ENCODE measurements at places on chromosomes 5 and 9.

DNA sequence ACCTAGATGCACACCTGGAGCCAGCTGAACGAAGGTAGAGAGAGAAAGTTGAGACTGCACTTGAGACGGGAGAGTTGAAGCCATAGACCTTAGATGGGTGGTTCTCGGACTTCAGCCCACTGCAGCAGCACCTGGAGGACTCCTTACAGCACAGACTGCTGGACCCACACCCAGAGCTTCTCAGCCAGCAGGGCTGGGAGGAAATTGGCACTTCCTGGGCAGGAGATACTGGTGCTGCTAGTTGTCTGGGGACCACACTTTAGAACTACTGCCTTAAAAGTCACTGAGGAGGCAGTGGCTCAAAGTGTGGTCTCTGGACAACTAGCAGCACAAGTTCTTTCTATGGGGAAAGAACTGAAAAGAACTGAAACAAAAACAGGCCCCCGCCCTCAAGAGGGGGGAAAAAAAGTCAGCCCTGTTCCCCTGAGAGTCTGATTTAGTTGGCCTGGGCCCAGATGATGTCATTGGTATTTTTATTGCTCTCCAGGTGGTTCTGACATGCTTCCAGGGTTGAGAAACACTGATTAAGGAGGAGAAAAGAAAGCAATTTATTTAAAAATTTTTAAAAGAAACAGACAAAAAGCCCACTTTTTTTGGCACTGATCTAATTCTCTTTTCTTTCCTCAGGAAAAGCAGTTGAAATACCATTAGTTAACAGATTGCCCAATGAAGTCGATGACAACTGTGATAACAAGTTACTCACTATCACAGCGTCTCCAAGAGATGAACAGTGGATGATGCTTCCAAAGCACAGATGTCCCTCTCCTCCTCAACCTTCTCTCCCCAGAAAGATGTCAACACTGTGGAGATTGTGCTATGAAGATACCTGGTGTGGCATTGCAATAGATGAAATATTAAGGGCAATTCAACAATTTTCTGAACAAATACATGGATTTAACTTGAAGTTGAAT, 73.6 kb upstream of the ADAMTS16 start:
- no peak for DNase-seq

GRCh38 chr5:180315762-180316212, 23.9 kb upstream of the MAPK9 start:
- DNase-seq = peak; percentile 64

DNA sequence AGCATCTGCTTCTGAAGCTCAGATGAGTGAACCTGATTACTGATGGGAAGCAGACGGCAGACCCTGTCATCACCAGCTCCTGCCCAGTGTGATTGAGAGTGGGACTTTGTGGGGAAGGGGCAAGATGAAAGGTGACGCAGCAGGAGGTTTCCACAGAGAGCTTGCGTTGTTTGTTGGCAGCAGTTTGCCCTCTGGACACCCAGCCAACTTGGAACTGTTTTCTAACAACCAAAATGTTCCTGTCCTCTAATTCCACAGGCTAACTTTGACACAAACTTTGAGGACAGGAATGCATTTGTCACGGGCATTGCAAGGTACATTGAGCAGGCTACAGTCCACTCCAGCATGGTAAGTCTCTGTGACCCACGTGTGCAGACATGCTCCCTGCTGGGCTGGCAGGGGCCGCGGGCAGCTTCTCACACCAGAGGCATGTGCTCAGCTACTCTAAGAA, 20.9 kb downstream of the CYFIP2 start:
- DNase-seq = no peak

GRCh38 chr9:77290373-77290772, 113.0 kb downstream of the VPS13A start:
- no peak for DNase-seq

- DNase-seq = no peak
Observed at GRCh38 chr5:157026789-157027424, 32.0 kb downstream of the HAVCR1 start.

- no peak for DNase-seq
Observed at GRCh38 chr5:156124708-156125107, 202.3 kb upstream of the SGCD start.

DNA sequence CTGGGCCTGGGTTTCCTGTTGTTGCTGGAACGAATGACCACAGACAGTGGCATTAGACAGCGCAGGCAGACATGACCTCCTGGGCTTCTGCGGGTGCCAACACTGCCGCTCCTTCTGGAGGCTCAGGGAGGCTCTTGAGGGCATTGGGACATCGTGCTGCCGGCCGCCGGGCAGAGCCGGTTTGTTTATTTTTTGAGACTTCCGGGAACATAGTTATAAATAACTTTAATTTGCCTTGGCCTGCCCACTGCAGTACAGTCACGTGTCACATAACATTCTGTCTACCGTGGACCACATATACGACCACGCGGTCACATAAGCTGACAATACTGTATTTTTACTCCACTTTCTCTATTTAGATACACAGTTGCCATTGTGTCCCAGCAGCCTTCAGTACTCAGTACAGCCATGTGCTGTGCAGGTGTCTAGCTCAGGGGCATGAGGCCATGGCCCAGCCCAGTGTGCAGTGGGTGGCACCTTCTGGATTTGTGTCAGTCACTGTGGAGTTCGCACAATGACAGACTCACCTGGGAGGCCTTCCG, 8.2 kb upstream of the TOR4A start:
- no peak for DNase-seq

DNA sequence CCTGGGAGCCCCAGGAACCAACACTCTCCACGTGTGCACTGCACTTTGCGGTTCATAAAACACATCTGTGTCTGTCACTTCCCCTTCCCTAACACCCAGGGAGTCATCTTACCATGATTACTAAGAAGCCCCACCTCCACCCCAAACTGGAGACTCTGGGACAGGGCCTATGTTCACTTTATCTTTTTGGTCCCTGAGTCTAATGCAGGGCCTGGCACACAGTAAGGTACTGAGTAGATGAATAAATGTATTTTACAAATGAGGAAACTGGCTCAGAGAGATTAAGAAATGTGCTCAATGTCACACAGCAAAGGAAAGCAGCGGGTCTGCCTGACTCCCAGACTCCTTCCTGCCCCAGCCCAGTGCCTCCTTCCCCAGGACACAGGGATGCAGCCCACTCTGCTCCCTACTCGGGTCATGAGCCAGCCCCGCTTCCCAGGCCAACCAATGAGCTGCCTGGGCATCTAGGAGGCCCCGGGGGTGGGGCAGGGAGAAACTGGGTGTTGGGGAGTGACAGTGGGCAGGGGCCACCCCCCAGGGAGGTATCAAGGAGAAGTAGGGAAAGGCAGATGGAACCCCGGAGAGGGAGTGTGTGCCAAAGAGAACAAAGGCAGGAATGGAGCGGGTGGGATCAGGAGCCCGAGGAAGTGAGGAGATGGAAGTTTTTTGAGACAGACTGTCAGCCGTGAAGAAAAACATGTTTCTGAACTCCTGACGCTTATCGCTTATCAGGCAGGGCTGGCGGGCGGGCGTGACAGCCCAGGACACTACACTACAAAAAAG, 30.5 kb downstream of the SHB start:
- DNase-seq = no peak

GRCh38 chr9:4980086-4980727, 4.9 kb upstream of the JAK2 start:
- no peak for DNase-seq

GRCh38 chr5:96572864-96573512, 89.2 kb upstream of the CAST start:
- DNase-seq = no peak

- no peak for DNase-seq
Observed at GRCh38 chr5:74325866-74326265, 314.7 kb downstream of the ENC1 start.

GRCh38 chr5:132396589-132397031, 27.1 kb downstream of the SLC22A5 start:
- no peak for DNase-seq

DNA sequence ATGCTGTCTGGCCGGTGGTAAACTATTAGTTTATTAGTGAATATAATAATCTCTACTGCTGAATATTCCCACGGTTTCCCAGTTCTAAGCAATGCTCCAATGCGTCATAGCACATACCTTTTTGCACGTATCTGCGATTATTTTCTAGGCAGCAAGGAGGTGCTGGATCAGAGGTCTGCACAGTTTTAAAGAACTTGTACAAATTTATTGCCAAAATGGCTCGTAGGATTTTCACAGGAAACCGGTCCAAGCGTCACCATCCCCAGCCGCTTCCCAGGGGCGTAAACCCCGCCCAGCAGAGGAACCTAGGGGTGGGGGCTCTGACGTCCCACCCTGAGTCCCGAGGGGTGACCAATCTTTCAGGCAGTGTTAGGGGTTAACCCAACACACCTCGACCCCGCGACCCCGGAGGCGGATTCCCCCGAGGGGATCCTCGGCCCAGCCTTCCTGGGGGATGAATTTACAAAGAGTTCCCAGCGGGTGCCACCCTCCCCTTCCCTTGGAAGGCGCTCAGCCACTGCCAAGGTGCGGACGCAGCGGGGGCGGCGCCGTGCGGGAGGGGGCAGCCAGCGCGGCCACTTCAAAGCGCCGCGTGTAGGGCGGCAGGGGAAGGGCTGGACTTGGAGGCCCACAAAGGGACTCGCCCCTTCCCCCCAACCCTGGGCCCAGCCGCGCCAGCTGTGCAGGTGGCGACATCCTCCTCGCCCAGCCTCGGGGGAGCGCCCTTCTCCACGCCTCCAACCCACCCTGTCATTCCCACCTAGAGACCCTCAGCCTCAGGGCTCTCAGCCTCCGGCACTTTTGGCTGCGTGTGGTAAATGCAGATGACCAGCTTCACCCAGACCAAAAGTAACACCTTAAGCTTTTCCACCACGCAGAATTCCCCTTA, 43.5 kb upstream of the TCF7 start:
- DNase-seq = peak; percentile 31

GRCh38 chr5:65252977-65253376, 228.7 kb downstream of the ADAMTS6 start:
- no peak for DNase-seq

- DNase-seq = no peak
Observed at GRCh38 chr9:14554886-14555285, 138.3 kb downstream of the ZDHHC21 start.

GRCh38 chr5:147532156-147532555, 22.3 kb upstream of the DPYSL3 start:
- no peak for DNase-seq

GRCh38 chr9:81321551-81321950, 367.8 kb downstream of the TLE1 start:
- DNase-seq = no peak

DNA sequence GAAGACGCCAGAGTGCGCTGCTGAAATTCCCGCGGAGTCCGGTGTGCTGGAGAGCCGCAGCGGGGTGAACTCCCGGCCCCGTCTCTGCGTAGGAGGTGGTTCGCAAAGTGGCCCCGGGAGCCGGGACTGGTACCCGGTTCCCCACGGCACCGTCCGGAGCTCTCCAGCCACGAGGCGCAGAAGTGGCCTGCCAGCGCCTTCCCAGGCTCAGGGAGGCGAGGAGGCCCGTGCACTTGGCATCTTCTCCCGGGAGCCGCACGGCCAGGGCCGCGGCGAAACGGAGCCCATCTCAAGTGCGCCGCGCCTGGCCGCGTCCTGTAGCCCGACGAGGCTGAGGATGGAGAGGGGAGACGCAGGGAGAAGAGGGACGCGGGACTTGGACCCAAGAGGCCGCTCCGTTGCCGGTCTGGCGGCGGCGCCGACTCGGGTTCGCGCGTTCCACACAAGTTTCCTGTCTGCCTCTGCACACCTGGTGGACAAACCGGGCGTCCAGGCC, 1.1 kb upstream of the IRX1 start:
- DNase-seq = no peak

- DNase-seq = no peak
Observed at GRCh38 chr5:97888439-97888838, 705.4 kb upstream of the RIOK2 start.

DNA sequence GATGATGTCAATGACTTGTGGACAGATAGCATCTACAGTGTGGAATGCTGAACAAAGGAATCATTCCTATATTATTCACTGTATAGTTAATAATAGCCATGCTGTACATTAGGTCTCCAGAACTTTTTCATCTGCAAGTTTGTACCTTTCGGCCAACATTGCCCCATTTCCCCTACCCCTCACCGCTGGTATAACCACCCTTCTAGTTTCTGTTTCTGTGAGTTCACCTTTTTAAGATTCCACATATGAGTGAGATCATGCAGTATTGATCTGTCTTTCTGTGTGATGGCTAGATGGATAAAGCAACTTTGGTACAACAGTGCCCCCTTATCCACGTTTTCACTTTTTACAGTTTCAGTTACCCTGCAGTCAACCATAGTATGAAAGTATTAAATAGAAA, 18.8 kb upstream of the ALDH1B1 start:
- no peak for DNase-seq

- DNase-seq = no peak
Observed at GRCh38 chr9:134800791-134801339, 79.7 kb upstream of the FCN2 start.

- DNase-seq = no peak
Observed at GRCh38 chr9:75964427-75964826, 74.0 kb downstream of the PCSK5 start.

DNA sequence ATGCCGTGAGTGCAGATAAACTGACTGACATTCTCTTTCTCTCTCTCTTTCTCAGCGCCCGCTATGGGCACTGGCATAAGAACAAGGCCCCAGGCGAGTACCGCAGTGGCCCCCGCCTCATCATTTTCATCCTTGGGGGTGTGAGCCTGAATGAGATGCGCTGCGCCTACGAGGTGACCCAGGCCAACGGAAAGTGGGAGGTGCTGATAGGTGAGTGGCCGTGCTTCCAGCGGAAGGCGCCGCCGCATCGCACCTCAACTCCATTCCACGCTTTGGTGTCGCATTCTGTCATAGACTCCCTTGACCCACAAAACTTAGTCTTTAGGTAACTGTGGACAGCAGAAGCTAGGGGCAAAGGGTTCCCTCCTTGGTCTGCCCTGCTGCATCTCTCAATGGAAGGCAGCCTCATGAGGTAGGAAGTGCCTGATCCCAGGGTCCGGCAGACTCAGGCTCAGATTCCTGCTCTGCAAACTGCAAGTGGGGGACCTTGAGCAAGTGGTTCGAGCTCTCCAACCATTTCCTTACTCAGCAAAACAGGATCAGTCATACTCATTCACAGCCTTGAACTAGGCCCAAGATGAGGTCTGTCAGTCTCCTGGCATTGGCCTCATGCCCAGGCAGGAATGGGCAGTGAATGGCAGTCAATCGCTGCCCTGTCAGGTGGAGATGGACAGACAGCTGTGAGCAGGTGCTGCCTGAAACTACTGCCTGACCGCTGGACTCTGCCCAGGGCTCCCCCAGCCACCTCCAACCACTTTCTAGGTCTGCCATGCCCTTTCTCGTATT, 24.2 kb upstream of the CFAP157 start:
- no peak for DNase-seq

GRCh38 chr9:126097679-126098078, 228.9 kb upstream of the MVB12B start:
- no peak for DNase-seq

- DNase-seq = no peak
Observed at GRCh38 chr5:75648712-75649111, 37.5 kb downstream of the ANKDD1B start.

GRCh38 chr5:151039665-151040064, 19.3 kb downstream of the GPX3 start:
- DNase-seq = no peak

GRCh38 chr9:431701-432100, 217.0 kb downstream of the DOCK8 start:
- no peak for DNase-seq
